Esophagus mucosa (tissue), 1 donor: ENCODE measurements at places on chromosomes 13 and 19. TPM values are rescaled to one million over a fixed set of nuclear protein-coding genes. Genes with fewer than 3 reads are reported as not detected.

Gene CD22
- total RNA-seq, result 2.5 TPM

DNA sequence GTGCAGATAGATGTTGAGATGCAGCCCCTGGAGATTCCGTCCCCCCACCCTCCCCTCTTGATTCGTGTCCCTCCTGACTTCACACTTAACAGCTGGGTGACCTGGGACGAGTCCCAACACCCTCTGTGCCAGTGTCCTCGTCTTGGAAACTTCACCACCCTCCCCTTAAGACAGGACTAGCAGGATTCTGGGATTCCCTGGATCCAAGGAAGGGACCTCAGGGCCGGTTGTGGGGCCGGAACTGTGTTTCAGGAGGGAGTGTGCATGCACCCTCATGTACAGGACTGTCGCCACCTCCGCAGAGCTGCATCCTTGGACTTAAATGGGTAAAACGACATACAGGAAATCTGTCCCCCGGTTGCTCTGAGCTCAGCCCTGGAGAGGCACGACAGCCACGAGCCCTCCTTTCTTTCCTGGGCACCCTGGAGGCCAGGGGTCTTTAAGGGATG lies 990 bp downstream of the MYO9B start:
- no peak for ATAC-seq

DNA sequence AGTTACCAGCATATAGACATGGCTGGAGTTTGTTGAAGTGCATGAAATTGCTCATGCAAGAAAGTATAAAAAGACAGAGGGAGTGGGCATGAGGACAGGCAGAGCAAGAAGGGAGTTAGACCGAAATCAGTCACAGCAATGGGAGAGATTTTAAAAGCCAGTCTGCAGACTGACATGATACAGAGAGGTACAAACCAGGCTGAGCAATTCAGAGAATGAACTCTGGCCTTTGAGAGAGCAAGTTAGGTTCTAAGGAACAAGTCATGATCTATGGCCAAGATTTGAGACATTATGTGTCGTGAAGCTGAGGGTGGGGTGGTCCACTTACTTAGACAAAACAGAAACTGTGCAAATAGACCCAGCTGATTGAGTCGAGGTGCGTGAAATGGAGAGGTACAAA lies 93.4 kb upstream of the TSC22D1 start:
- no peak for ATAC-seq

Gene PCSK4
- 1.2 TPM for total RNA-seq

DNA sequence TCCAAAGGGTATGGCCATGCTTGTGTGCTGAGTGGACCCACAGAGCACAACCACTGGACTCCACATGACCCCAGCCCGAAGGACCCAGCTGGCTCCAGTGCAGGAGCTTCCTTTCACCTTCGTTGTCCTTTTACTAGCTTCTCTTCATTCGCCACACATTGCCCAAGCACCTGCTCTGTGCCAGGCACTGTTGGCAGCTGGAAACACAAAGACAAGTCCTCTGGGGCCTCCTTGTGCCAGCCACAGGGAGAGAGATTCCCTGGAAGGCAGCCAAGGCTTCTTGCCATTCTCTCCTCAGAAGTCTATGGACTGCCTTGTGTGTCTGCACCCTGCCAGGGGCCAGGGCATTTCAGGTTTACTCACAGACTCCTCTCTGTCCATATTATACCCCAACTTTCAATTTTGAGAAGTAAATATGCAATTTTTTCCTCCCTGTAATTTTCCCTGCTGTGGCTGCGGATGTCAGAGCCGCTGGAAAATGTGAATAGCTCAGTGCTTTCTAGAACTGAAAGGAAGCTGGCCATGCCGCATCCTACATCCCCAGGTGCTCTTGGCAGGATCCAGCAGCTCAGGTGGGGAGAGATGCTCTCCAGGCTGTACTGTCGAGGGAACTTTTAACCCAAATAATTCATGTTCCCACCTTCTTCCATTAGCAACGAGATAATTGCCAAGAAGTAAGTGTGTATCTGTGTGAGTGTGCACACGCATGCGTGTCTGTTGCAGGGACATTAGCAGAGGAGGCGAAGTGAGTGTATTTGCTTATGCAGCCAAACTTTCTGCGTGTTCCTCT lies 57.2 kb downstream of the CHST8 start:
- no peak for ATAC-seq

- ATAC-seq, result peak; percentile 29
Observed at GRCh38 chr13:25375727-25376358, 4.1 kb downstream of the ATP8A2 start.

Gene ZNF675
- total RNA-seq, result 10.6 TPM

Gene MUC16
- 0.56 TPM for total RNA-seq

DNA sequence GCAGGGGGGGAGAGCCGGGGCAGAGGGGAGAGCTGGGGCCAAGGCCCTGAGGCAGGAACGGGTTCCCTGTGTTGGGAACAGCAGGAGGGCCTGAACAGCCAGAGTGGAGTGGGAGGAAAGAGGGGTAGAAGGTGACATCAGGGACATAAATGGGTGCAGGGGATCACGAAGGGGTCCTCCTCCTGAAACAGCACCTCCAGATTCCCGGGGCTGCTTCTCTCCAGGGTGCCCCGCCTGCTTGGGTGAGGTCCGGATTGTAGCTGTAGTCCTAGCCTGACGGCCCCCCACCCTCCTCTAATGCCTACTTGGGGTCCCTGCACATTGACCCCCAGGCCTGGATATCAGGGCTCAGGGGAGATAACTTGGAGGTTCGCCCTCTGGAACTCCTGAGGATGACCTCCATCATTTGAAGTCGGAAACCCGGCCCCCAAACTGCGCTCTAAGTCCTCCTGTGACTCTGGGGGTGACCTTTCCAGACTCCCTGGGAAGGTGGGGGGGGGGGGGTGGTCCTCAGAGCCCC lies 473 bp upstream of the SCN1B start:
- ATAC-seq, result no peak

DNA sequence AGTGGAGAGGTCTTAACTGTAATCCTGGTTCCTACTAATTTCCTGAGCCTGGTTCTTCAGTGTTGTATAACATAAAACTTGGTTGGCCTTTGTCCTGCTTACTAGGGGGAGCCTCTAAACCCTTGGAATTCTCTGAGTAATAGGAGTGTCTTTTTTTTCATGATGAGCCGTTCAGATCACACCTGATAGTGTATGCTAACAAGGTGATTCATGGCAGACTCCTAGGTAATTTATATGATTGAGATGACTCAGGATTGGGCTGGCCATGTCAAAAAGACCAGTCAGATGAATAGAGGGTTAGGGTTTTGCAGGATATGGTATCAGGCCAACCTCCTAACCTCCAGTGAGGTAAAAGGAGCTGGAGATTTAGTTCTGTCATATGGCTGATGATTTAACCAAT lies 135.8 kb upstream of the KLF12 start:
- ATAC-seq, result no peak

DNA sequence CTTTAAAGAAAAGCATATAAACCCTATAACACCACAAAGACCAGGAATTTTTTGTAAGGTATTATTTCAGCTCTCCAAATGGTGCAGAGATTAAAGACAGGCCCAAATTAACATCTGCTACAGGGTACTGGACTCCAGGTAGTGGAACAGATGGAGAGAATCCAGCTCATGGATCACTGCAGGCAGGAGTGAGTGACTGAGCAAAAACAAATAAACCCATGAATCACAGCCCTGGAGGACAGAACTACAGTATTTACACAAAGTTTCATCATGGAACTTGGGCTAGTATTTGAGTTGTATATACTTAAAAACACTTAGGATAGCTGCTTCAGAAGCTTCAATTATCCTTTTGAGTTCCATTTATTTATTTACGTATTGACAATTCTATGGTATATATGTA lies 132.8 kb upstream of the SPRY2 start:
- ATAC-seq, result peak; percentile 85

DNA sequence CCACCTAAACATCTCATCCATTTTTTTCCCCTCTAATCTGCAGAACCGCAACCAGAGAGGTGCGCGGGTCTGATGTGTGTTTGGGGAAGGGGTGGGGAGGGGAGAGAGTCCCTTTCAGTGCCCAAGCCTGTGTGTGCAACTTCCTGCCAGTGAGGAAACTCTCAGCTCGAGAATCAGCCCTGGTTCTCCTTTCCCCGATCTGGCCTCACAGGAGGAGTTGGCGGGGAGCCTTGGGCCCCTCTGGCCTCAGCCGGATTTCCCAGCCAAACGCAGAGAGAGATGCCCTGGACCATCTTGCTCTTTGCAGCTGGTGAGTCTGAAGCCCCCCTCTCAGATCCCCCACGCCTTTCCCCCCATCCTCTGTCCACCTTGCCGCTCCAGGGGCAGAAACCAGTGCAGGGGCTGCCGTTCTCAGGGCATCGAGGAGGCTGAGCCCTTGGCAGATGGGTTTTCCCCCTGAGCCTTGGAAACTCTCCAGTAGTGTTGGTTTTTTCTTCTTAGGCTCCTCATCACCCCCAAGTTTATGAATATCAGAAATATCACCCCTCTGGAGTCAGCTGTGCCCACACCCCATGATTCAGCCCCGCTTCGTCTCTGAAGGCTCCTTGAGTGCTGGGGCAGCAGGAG lies at the start of gene C19orf38:
C19orf38 (plus strand) TSS at position 186 of the 627 bp plus-strand sequence; CDS start at position 280, 94 bp downstream.
- ATAC-seq, result peak; percentile 10

Gene ZNF541
- 0.08 TPM for total RNA-seq

Gene ATP4A
- total RNA-seq, result not detected

DNA sequence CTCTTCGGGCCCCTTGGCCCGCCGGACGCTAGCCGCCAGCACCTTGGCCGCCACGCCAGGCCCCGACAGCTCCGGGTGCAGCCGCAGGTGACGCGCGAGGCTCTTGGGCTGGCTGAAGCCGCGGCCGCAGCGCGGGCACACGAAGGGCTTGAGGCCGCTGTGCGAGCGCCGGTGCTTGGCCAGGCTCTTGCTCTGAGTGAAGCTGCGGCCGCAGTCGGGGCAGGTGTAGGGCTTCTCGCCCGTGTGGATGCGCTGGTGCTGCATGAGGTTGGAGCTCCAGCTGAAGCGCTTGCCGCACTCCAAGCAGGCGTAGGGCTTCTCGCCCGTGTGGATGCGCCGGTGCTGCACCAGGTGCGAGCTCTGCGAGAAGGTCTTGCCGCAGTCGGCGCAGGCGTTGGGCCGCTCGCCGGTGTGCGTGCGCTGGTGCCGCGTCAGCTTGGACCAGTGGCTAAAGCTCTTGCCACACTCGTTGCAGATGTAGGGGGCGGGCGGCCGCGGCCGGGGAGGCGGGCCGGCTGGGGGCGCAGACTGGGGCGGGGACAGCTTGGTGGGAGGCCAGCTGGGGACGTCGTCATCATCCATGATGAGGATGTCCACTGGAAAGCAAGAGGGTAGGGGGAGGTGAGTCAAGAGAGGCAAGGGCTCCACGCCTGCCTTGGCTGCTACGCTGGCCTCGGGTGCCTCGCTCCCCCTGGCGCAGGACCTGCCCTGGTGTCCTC lies 32.4 kb downstream of the ZNF787 start:
- no peak for ATAC-seq

Gene POLD1
- total RNA-seq, result 24.3 TPM

- ATAC-seq, result peak; percentile 99
Observed at GRCh38 chr19:29811125-29812079, at the start of gene CCNE1. TSS of gene CCNE1 (plus strand) at chr19:29811991. CDS start at chr19:29812556, 565 bp downstream.

Gene FPR2
- total RNA-seq, result 0.36 TPM

DNA sequence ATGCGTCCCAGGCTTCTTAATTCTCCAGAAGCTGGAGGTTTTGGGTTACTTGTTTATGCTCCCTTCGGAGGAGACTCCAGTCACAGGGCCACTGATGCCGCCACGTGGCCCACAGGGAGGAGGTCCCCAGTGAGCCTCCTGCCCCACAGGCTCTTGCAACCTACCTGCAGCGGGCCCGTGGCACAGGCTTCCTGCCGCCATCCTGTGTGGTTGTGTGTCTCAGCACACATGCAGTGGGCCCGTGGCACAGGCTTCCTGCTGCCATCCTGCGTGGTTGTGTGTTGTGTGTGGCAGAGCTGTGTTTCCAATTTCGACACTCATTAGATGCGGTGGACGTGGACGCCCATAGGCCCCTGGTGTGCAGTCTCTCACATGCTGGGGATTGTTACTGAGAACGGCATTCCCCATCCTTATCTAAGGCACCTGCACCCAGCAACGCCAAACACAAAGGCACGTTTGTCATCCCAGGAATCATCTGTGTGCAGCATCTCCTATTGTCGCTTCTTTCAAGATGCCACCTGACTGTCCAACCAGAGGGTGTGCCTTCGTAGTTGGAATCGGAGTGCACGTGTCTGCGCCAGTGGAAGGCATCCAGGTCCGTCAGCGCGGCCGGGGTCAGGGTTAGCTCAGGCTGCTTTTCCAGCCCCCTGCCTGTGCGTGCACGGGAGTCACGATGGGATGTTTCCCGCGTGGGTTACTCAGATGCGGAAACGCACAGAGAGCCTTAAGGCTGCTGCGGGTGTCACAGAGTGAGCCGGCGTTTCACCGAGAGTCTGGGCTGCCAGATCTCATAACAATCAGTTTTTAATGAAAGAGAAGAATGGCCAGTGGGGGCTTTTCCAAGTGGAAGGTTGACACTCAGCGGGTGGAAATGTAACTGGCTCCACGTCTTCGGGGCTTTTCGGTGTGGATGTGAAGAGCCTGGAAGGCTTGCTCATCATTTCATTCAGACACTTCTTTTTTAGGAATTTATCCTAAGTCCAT lies 119.8 kb downstream of the ATP11A start:
- ATAC-seq, result no peak

GRCh38 chr13:58619396-58620113 lies 988.0 kb downstream of the PCDH17 start:
- ATAC-seq, result no peak
